ENCODE measurements at places on chromosomes 7 and 10.

DNA sequence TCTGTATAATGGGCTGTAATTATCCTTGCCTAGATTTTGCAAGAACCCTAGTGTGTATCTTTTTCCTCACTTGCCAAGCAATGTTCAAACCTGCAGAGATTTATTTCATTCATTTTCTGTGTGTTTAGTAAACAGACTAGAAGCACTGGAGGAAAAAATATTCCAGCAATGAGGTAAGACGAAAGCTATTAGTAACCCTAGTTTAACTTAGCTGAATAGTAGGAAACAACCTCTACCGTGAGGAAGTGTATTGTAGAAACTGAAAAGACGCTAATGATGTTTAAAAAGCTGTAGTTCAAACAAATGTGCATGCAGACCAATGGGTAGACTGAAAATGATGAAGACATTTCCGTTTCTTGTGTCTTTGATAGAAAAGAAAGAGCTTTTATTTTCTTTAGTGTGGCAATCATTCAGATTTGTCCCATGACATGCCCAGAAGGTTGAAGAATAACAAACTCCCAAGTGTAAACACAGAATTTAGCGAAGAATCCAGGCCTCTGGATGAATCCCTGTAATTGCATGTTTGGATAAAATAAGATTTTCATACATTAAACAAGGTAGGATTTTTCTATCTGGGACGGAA, 20.7 kb downstream of the CAV1 start:
- no peak for DNase-seq

- DNase-seq = no peak
Observed at GRCh38 chr10:122504610-122504950, 43.2 kb downstream of the HTRA1 start.

DNA sequence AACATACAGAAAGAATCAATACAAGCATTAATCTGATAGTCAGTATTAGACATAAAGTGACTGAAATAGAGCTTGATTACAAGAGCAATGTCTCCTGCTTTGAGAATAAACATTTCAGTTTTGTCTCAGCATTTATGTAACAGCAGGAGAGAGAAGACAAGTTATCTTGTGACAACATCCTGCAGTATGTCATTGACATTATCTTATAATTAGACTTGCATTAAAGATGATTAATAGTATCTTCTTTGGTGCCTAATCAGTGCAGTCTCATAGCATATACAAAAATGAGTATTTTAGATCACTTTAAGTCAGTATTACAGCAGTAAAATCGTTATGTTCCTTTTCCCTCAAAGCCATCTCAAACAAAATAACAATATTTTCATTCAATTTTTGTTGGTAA, 436.1 kb upstream of the ETV1 start:
- no peak for DNase-seq

GRCh38 chr10:91879515-91880170, 29.6 kb downstream of the FGFBP3 start:
- DNase-seq = no peak

DNA sequence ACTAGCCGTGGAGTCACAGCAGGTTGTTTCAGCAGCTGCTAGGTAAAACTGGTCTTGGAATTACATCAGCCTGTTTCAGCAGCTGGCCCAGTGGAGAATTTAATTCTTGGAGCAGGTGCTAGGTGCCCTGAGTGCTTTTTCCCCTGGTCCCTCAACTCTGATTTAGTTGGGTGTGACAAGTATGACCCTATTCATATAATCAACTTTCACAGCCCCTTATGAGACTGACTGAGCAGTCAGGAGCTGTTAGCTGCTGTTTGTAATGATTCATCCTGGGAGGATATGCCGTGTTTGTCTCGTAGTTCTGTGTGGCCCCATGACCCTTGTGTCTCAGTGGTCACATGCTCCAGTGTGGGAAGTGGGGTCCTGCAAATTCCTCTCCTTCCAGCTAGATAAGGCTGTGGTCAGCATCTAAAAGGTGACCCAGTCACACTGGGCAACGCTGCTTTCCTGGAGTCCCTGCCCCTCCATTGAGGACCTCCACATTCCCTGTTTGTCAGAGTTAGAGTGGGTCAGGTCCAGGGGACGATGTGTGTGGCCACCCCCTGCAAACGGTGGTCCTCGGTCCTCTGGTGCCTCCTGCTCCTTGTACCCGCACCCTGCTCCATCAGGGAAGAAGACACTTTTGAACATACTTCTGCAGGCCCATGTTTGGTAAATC, 28.3 kb downstream of the TBATA start:
- DNase-seq = no peak

GRCh38 chr10:3116508-3117100, 49.3 kb downstream of the PFKP start:
- DNase-seq = no peak

GRCh38 chr10:132987671-132988571, 45.6 kb upstream of the CFAP46 start:
- DNase-seq = no peak

DNA sequence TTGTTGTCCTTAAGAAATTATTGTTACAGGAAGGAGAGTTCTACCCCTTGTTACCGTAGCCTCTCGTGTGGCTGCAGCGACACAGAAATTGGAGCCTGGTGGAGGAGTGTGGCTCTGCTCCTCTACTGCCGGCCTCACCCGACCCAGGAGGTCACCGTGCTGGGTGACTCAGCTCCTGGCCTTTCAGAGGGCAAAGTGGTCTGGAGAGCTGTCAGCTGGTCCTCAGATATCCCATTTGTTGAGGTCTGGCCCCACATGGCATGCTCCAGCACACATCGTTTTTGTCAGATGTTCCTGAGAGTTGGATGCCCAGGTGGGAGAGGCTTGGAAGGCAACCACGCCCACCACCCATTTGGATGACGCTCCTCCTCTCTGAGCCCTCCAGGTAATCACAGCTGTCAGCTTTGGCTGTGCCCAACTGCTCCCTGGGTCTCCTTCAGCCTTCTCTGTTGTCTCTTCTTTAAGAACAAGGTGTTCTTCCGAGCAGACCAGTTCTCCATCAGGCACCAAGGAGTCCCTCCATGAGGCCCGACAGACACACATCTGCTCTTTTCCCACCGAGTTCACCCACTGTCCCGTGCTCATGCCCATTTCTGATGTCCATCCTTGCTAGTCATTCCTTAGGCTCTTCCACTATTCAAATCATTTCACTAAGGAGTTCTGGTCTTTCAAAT, 80.3 kb downstream of the RAMP3 start:
- DNase-seq = no peak

GRCh38 chr10:99654390-99655175, 4.7 kb upstream of the ENTPD7 start:
- no peak for DNase-seq

GRCh38 chr7:157875230-157876179, 538.7 kb downstream of the DNAJB6 start:
- DNase-seq = peak; percentile 74

GRCh38 chr7:70592171-70592570, 539.8 kb upstream of the GALNT17 start:
- no peak for DNase-seq

- no peak for DNase-seq
Observed at GRCh38 chr7:19362099-19362498, 216.9 kb upstream of the FERD3L start.

GRCh38 chr7:129480674-129481363, 21.5 kb upstream of the SMKR1 start:
- no peak for DNase-seq

GRCh38 chr10:119408072-119408471, 134.4 kb downstream of the RGS10 start:
- no peak for DNase-seq

DNA sequence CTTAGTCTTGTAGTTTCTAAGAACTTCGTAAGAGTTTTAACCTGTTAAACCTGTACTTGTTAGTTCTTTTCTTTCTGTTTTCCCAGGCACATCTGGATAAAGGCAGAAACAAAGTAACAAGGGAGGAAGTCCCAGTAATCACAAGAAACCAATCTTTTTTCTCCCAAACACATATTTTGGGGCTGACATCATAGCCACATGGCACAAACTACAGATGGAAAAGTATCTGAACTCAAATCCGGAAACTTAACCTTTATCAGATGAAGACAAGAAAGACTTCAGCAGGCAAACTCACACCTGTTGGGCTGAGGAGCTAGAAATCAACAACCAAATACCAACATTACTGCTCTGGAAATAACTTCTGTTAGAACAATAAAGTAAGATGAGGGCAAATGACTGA, 67.1 kb downstream of the CUBN start:
- DNase-seq = no peak

DNA sequence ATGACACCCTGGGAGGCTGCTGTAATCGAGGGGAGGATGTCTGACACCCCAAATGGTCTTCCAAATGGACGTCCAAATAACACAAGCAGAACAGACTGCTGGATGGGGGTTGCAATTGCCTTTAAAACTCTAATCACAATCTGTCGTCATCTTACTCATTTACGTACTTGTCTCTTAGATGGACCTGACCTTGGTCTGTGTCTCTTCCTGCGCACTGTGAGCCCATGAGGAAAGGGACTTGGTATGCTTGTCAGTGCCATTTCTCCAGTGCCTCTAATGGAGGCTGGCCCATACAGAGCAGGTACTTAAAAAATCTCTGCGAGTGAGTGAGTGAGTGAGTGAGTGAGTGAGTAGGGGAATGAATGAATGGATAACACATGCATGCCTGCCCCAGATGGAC, 93.3 kb downstream of the DLG5 start:
- no peak for DNase-seq

GRCh38 chr7:74324531-74325209, 35.5 kb downstream of the CLIP2 start:
- DNase-seq = no peak

- no peak for DNase-seq
Observed at GRCh38 chr10:34885898-34886297, 70.8 kb upstream of the PARD3 start.

DNA sequence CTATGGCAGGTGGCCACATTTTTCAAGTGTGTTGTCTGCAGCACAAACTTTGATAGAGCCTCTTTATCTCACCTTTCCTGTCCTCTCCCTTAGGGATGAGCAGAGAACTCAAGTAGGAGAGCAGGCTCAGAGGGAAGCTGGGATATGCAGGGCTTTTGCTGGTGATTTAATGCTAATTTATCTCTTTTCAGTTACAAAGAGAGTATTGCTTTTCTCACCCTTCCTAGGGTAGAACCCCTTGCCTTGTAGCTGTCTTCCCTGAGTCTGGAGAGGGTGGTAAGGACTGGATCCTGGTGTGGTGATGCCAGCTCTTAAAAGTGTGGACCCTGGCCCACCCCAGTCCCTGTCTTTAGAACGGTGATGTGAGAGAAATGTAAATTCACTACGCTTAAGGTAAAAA, 1061.4 kb downstream of the TYW1 start:
- DNase-seq = no peak

DNA sequence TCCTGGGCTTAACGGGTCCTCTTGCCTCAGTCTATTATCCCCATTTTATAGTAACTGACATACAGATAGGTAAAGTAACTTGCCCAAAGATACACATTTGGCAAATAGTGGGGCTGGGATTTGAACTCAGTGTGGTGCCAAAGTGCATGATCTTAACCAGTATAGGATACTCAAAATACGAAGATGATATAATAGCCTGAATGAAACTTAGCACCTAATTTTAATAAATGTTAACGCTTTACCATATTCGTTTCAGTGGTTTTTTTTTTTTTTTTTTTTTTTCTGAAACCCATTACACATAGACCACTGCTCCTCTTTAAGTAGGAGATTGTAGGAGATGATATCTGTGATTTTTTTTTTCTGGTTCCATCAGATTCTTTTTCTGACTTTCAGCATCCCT, 21.4 kb downstream of the ACTR3B start:
- no peak for DNase-seq

DNA sequence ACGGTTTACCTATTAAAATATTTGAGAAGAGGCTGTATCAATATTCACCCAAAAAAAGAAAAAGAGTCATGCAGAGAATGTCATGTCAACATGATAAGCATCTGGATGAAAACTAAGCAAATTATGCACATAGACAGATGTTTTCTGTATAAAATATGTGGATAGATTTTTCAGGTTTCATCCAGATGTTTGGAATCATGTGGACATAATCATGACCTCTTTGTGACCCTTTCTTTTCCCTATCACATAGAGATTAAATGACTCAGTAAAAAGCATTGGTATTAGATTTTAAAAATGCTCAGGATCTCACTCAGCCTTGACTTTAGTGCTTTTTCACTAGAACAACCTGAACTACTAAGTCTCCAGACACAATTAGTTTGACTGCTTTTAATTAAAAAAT, 90.0 kb downstream of the FOXP2 start:
- DNase-seq = no peak

- peak; percentile 77 for DNase-seq
Observed at GRCh38 chr7:106126170-106126938, 14.2 kb upstream of the SYPL1 start.

DNA sequence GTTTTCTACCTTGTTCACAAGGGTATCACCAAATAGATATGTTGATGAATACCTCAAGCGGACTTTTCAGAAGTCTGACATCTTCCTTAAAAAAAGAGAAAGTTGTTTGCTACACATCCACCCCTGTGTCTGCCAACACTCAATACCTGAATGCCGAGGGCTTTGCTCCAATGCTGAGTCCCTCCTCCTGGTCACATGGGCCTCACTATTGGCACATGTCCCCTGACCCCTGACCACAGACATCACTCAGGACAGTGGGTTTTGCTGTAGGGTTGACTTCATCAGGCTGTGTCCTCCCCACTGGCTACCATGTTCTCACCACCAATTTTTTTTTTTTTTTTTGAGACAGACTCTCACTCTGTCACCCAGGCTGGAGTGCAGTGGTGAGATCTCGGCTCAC, 76.4 kb downstream of the OSBPL3 start:
- no peak for DNase-seq

- DNase-seq = peak; percentile 48
Observed at GRCh38 chr10:69043931-69044531, 43.9 kb upstream of the SRGN start.

GRCh38 chr10:101859530-101859929, 15.9 kb upstream of the KCNIP2 start:
- DNase-seq = no peak

- no peak for DNase-seq
Observed at GRCh38 chr7:139541600-139542307, 18.3 kb downstream of the CLEC2L start.

DNA sequence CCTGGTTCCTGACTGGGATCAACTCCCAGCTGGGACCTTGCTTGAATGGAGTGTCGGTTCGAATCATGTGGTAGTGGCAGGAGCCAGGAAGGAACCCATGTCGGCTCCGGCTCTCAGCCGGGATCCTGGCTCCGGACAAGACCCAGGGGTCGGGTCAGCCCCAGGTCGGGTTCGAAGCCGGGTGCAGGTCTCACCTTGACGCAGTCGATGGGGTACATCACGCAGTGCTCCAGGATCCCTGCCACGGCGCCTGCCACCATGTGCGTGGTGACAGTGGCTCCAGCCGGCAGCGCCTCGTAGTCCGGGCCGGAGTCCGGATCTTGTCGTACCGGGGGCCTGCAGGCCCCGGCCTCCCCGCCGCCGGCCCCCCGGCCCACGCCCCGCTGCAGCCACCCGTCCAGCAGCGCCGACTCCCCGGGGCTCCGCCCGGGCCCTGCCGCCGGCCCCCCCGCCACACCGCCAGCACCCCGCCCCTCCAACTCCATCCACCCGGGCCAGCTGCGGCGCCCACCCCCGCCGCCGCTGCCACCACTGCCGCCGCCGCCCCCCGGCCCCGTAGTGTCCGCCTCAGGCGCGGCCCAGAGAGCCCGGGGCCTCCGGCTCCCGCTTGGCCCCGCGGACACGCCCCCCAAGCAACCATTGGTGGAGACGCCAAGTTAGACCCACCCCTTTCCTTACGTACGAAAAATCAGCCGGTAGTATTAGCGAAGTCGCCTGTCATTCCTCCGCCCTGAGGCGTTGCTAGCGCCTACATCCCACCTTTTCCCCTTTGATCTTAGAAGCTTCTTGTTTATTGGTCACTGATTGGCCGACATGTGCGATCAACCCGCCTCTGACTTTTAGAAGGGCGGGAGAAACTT, at the start of gene SLC25A28:
SLC25A28 (minus strand) TSS at position 589 of the 860 bp plus-strand sequence; CDS start at position 485, 104 bp downstream.
- peak; percentile 94 for DNase-seq
